ENCODE measurements at places on chromosomes 5 and 9.

DNA sequence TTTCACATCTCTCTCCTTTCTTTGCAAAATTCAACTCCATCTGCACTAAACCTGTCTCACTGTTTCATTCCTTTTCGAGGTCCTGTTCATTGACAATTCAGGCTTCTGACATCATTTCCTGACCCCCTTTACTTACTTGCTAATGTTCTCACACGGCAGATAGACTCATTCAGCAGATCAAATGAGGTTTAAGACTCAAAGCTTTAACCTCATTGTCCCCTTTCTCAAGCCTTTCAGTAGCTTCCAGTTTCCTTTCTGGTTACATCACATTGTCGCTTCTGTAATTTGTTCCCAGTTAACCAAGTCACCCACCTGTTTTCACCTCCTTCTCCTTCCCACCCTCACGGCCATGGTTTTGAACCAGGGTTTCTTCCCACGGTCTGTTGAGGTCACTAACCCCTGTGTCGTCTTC, 143.4 kb upstream of the OTULINL start:
- no peak for DNase-seq

DNA sequence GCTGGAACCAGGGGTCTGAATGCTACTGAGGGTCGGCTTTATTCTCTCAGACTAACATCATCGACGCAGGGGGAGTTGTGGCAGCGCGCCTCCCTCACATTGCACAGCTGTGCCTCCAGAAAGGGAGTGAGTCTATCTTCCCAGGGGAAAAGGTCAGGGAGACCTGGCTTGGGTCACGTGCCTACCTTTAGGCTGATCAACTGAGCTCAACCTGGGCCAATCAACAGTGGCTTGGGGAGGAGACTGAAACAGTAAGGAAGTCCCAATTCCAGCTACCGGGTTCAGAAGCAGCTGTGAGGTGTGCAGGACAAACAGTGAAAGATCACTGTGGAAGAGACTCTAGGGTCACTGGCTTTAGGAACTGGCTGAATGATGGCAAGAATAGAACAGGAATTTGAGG, 14.3 kb downstream of the SNX30 start:
- DNase-seq, result no peak

DNA sequence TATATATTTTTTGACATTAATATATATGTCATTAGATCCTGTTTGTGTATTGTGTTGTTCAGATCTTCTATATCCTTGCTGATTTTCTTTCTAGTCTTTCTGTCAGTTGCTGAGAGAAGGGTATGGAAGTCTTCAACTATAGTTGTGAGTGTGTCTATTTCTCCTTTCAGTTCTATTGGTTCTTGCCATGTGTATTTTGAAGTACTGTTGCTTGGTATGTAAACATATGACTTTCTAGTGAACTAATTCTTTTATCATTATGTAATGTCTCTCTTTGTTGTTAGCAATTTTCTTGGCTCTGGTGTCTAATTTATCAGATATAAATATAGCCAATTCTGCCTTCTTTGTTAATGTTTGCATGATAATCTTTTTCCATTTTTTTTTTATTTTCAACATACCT, 84.3 kb upstream of the CAST start:
- DNase-seq, result no peak

DNA sequence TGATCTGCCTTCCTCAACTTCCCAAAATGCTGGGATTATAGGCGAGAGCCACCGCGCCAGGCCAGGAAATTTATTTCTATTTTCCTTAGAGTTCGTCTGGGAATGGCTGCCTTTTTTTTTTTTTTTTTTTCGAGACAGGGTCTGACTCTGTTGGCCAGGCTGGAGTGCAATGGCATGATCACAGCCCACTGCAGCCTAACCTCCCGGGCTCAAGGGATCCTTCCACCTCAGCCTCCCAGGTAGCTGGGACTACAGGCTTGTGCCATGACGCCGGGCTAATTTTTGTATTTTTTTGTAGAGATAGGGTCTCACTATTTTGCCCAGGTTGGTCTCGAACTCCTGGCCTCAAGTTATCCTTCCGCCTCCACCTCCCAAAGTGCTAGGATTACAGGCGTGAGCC, 888 bp upstream of the LAMC3 start:
- DNase-seq, result no peak

Measured in AG04449 (cell line).